ENCODE measurements at places on chromosomes 2 and 18.
A peak's percentile ranks its signal among the peaks of the same experiment; 100 is the strongest.

GRCh38 chr18:67550872-67551520 lies 34.5 kb upstream of the DSEL start:
- no peak for DNase-seq
- H3K4me3 ChIP-seq, result no peak overlapping the region
- H3K27ac ChIP-seq, result no peak overlapping the region
- H3K4me1 ChIP-seq, result no peaks in the 10 kb centered on the region
- no peaks in the 10 kb centered on the region for H3K36me3 ChIP-seq

DNA sequence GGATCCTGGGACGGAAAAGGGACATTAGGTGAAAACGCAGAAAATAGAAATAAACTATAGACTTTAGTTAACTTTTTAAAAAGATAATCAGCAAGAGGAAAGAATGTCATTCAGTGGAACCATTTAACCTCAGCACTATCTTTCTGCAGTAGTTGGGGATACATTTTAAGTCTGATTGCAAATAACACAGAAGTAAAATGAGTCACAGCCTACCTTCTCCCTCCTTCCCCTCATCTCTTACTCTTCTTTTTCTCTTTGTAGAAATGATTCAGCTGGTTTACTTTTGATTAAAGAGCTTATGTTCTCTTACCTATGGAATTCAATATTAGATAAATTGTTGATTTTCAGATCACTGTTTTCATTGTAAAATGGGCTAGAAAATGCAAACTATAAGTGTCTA lies 171.2 kb downstream of the FAM210A start:
- no peak for DNase-seq
- no peaks in the 10 kb centered on the region for H3K27me3 ChIP-seq
- H3K27ac ChIP-seq, result no peak overlapping the region
- peaks cover 1% of the 10 kb centered on the region for H3K36me3 ChIP-seq
- H3K4me3 ChIP-seq, result no peak overlapping the region

GRCh38 chr2:18752667-18753422 lies 163.5 kb upstream of the NT5C1B start:
- H3K27me3 ChIP-seq, result no peaks in the 10 kb centered on the region
- no peak overlapping the region for H3K4me3 ChIP-seq
- no peak for DNase-seq
- H3K4me1 ChIP-seq, result no peaks in the 10 kb centered on the region

DNA sequence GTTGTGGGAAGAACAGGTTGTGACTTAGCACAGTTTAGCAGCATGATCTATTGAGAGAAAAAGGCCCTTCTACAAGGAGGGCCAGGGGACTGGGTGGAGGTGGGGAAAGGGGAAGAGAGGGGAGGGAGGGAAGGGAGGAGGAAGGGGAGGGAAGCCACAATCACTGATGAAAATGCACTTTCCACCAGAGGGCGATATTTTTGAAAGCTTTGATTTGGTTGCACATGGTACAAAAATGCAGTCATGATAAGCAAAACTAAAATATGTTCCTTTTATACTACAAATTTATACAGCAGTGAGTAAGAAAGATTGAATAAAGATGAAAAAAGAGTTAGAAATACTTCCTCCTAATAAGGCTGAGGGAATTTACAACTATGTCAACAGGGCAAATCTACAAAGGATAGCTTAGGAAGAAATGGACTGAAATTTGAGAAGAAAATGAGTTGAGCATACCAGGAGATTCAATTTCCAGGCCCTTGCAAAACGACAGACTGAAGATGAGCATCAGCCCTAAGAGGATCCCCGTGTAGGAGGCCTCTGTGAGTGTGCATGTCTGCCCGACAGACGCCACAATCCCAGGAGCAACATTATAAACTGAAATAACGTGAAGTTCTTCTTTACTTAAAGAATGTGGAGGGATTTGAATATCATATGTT lies 17.2 kb downstream of the SH3YL1 start:
- peaks cover 3% of the 10 kb centered on the region for H3K4me1 ChIP-seq
- no peak overlapping the region for H3K4me3 ChIP-seq
- H3K27me3 ChIP-seq, result no peaks in the 10 kb centered on the region
- no peak overlapping the region for H3K27ac ChIP-seq

DNA sequence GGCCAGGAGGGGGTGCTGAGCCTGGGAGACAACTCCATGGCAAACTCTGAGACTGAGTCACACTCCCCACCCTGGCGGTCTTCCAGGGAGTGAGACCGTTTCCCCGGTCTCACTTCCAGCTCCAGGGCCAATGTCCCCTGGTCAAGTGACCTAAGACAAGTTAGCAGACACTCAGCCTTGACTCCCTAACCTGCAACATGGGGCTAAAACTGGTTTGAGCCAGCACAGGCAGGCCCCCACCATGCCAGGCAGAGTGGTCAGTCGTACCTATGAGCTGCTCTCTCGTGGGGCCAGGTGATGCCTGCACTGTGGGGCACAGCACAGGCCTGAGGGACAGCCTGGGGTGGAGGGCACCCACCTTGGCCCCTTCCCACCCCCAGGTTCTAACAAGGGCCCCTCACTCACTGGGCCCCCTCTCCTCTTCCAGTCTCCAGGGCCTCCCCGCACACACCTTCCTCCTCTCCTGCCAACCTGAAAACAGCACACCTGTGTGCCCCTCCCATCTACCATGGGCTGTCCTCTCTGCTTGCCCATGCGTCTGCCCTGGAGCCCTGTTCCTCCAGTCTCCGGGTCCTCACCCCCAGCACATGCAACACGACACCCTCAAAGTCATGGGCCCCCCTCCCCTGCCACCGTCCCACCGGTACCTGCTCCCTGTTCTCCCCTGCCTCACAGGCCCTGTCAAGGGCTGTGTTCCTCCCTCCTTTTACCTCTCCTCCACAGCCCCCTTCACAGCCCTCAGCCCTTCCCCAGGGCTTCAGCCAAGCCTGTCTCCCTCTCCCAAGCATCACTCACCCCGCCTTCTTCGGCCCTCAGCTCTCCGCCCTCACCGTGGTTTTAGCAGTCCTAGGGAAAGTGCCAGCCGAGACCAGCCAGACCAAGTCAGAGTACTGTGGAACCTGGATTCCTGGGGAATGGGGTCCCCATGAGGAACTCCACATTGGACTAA lies 1.6 kb downstream of the GPR17 start:
- H3K4me3 ChIP-seq, result no peak overlapping the region
- no peaks in the 10 kb centered on the region for H3K27me3 ChIP-seq
- peaks cover 18% of the 10 kb centered on the region for H3K4me1 ChIP-seq
- no peak for DNase-seq
- H3K36me3 ChIP-seq, result no peaks in the 10 kb centered on the region

- peaks cover 17% of the 10 kb centered on the region for H3K36me3 ChIP-seq
- peaks cover 27% of the 10 kb centered on the region for H3K4me1 ChIP-seq
- peak; percentile 66 for DNase-seq
- H3K4me3 ChIP-seq, result no peak overlapping the region
Measured at GRCh38 chr2:28393114-28393836, 617 bp downstream of the FOSL2 start.

DNA sequence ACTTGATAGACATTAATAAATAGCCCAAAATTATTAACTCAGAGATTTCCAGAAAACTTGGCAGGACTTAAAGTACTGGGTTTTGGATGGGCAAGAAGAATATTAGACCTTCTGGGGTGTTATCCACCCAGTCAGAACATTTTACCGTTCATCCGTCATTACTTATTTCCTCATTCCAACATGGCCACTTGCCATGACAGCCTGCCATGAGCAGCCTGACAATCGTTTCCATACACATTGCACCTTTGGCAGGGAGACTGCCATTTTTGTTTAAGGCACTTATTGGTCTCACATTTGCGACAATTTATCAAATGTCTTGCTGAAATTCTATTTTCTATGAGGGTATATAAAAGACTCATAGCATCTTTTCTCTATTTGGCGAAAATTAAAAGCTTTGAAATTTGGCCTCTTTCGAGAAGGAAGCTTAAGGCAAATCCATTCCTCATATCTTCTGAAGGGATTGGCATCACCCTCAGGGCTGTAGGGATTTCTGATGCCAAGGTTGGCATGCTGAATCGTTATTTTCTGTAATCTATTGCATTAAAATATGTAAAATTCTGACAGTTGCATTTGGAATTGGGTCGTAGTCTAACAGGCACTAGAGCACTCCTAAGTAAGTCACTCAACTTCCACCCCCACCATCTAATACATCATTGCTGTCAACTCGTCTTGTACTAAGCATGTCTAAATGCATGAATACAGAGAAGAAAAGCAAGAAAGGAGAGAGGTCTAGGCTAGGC lies 406.3 kb upstream of the PIK3C3 start:
- no peaks in the 10 kb centered on the region for H3K27me3 ChIP-seq
- H3K4me1 ChIP-seq, result no peaks in the 10 kb centered on the region
- H3K36me3 ChIP-seq, result no peaks in the 10 kb centered on the region

- no peak overlapping the region for H3K4me3 ChIP-seq
- DNase-seq, result no peak
- no peak overlapping the region for H3K27ac ChIP-seq
- no peaks in the 10 kb centered on the region for H3K36me3 ChIP-seq
- peaks cover 49% of the 10 kb centered on the region for H3K27me3 ChIP-seq
Measured at GRCh38 chr2:192190474-192190873, 4.3 kb downstream of the TMEFF2 start.

DNA sequence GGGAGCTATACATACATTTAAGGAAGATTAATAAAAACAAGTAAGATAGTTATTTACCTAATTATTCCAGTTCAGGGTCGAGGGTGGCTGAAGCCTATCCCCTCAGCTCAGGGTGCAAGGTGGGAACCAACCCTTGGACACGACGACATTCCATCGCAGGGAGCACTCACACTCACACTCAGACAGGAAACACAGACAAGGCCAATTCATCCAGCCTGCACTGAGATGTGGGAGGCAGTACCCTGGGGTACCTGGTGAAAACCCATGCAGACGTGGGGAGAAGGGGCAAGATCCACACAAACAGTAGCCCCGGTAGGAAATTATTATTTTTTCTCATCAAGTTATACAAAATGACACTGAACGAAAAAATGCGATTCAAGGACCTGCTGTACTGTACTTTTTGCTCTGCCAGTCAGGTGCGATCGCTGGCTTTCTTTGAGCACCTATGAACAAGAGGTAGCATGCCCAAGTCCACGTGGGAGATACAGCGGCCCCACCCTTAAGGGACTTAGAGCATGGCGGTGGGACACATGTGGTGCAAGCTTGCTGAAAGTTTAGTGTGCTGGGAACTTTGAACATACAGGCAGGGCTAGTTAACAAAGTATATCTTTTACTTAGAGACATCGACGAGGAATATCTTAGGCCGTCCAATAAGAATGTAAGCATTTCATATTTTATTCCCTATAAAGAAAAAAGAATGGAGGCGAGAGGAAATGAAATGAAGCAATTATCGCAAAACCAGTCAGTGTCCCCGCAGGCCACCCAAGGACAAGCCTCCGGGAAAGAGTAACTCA lies 624 bp downstream of the METTL8 start:
- peaks cover 60% of the 10 kb centered on the region for H3K36me3 ChIP-seq
- H3K4me3 ChIP-seq, result peak overlapping the region; percentile 92
- peak; percentile 68 for DNase-seq
- peaks cover 31% of the 10 kb centered on the region for H3K4me1 ChIP-seq
